Esophagus muscularis mucosa (tissue), 4 donors: ENCODE measurements at places on chromosomes 6 and 20. TPM values are rescaled to one million over a fixed set of nuclear protein-coding genes. Genes with fewer than 3 reads are reported as not detected.

The C20orf204 gene
- total RNA-seq: 0.23 TPM

The MYH7B gene
- 0.42 TPM for total RNA-seq

The ADTRP gene
- 0.66 TPM for total RNA-seq

The COL21A1 gene
- 9.6 TPM for total RNA-seq

DNA sequence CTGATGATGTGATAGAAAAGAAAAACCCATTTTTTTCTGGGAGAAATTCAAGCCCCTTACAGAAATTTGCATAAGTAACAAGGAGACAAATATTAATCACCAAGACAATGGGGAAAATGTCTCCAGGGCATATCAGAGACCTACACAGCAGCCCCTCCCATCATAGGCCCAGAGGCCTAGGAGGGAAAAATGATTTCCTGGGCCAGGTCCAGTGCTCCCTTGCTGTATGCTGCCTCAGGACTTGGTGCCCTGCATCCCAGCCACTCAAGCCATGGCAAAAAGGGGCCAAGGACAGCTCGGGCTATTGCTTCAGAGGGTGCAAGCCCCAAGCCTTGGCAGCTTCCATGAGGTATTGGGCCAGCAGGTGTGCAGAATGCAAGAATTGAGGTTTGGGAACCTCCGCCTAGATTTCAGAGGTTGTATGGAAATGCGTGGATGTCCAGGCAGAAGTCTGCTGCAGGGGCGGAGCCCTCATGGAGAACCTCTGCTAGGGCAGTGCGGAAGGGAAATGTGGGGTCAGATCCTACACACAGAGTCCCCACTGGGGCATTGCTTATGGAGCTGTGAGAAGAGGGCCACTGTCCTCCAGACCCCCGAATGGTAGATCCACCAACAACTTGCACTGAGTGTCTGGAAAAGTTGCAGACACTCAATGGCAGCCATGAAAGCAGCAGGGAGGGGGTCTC is 7.6 kb upstream of the DBNDD2 start:
- H3K27me3 ChIP-seq: no peaks in the 10 kb centered on the region
- no peaks in the 10 kb centered on the region for H3K36me3 ChIP-seq
- H3K4me1 ChIP-seq: no peaks in the 10 kb centered on the region
- no peak for DNase-seq
- no peak overlapping the region for H3K27ac ChIP-seq

- H3K36me3 ChIP-seq: no peaks in the 10 kb centered on the region
- H3K27me3 ChIP-seq: peaks cover 81% of the 10 kb centered on the region
- DNase-seq: no peak
- peak overlapping the region; percentile 88 for H3K4me3 ChIP-seq
- H3K27ac ChIP-seq: peak overlapping the region; percentile 98
- H3K4me1 ChIP-seq: peaks cover 57% of the 10 kb centered on the region
Observed at GRCh38 chr6:1610497-1611321, 994 bp downstream of the FOXC1 start.

- H3K4me3 ChIP-seq: no peak overlapping the region
- H3K36me3 ChIP-seq: no peaks in the 10 kb centered on the region
- no peak for DNase-seq
- H3K4me1 ChIP-seq: no peaks in the 10 kb centered on the region
Observed at GRCh38 chr6:84019842-84020211, 13.7 kb upstream of the MRAP2 start.

DNA sequence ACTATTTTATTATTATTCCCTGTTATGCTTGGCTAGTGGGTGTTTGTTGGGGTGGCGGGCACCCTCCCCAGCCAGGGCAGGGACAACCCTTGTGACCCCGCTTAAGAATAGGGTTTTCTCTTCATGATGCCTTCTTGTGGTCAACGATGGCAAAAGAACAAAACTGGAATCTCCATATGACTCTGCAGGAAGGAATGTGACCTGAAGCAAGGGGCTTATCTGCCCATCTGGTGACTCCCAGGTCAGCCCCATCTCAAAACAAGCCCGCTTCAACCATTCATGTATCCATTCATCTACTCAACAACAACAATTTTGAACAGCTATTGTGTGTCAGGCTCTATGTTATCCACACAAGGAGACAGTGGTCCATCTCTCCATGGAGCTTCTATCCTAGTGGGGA is 30.9 kb upstream of the TGM6 start:
- H3K4me1 ChIP-seq: no peaks in the 10 kb centered on the region
- no peaks in the 10 kb centered on the region for H3K36me3 ChIP-seq
- DNase-seq: peak; percentile 29
- no peak overlapping the region for H3K27ac ChIP-seq

- H3K4me1 ChIP-seq: no peaks in the 10 kb centered on the region
- H3K27ac ChIP-seq: no peak overlapping the region
- H3K27me3 ChIP-seq: no peaks in the 10 kb centered on the region
- no peak overlapping the region for H3K4me3 ChIP-seq
- H3K36me3 ChIP-seq: no peaks in the 10 kb centered on the region
Observed at GRCh38 chr6:73203098-73203497, 22.2 kb downstream of the KHDC1L start.
